ENCODE measurements at places on chromosomes 2 and 18.

DNA sequence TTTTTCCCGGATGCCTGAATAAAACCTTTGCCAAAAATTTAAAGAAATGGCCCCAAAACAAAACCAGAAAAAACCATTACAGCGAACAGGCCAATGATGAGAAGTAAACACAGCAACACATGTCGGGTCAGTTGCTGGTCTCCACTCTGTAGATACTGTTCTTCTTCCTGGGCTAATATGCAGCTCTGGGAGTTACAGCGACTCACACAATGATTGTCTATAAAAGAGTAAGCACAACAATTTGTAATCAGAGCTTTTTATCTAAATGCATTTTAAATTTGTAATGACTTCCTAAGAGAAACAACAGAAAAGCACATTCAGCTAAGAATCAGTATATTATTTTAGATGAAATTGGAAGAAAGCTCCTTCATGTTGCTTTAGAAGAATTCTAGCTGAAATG is 40.3 kb downstream of the GPR155 start:
- no peak for DNase-seq

DNA sequence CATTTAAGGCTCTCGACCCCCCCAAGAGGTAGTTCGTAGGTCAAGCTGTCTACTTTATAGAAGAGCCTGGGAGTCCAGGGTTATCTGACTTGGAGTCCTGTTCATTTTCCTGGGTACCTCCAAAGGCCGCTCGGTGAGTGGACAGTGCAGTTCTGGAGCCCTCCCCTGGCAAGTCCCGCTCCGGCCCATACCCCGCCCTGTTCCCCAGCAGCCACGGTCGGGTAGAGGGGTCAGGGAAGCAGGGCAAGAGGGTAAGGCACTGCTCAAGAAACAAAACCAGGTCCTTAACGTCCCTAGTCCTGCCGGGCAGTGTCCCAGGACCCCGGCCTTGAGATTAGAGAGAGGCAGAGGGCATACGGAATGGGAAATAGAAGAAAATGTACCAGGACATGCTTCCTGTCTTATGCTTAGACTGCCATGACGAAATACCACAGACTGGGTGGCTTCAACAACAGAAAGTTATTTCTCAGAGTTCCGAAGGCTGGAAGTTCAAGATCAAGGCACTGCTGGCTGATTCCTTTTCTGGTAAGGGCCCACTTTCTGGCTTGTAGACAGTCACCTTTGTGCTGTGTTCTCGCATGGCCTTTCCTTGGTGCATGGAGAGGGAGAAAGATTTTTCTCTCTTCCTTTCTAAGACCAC is 5.4 kb upstream of the HPCAL1 start:
- peak; percentile 35 for DNase-seq

DNA sequence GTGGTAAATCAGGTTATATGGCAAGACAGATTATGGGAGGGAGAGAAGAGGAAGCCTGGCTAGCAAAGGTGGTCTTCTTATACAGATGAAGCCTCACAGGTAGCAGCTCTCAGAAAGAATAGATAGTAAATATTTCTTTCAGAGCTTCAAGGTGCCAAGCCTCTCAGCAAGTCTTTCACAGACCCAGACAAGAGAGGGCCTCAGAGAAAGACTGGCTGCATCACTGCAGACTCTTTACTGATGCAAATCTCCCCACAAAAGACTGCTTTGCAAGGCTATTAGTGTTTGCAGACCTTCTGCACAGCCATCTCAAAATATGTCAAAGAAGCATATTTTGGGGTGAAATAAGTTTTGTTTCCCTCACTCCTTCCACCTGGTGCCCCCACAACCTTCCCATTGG is 372.4 kb upstream of the RND3 start:
- no peak for DNase-seq

GRCh38 chr2:36294316-36294721 is 61.3 kb upstream of the CRIM1 start:
- DNase-seq = no peak

DNA sequence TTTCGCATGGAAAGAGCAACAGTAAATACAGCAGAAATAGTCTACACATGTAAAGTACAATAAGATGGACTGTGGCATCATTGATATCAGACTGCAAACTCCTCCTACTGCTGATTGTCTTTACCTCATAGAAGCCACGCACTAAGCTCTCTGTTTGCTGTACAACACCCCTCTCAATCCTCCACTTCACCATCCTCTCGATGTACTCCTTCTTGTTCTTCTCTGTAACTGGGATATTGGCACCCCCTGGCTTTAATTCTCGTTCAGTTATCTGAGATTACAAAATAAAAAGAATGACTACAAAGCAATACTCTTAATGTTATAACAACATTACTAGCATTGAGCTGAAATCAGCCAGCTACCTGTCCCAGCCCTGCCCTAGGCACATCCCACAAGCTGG is 49.3 kb upstream of the STK17B start:
- DNase-seq = no peak

- DNase-seq = no peak
These were observed 38.0 kb downstream of the SCTR start for GRCh38 chr2:119486196-119486827.

DNA sequence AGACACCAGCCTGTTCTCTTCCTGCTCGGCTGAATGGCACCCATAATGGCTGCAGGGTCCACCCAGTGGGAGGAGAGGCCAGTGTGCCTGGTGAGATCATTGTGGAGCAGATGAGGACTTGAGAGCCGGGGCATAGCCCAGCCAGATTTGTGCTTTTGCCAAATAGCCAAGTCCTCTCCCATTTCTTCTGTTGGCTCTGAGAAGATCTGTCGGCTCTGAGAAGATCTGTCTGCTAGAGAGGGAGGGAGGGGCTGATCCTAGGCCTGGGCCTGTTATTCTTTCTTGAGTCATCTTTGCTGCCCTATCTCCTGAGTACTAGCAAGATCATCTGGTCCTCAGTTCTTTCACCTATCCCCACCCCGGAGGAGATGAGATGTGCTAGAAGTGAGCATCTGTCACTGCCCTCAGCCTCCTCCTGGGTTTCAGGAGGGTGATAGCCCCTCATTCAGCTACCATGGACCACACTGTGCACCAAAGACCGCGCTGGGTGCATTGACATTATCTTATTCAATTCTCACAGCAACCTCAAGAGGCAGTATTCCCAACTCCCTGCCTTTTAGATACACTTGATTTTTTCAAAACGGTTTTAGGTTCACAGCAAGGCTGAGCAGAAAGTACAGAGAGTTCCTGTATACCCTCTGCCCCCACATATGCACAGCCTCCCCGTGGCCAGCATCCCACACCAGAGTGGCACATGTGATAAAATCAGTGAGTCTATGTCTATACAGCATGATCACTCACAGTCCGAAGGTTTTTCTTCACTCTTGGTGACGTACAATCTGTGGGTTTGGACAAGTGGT is 98.6 kb downstream of the CAPN13 start:
- DNase-seq = no peak

GRCh38 chr2:161170377-161170776 is 10.1 kb downstream of the TANK start:
- DNase-seq = no peak

- DNase-seq = no peak
These were observed 347.4 kb downstream of the PARD3B start for GRCh38 chr2:204892506-204893255.

GRCh38 chr2:29322011-29322410 is 206.8 kb downstream of the CLIP4 start:
- peak; percentile 33 for DNase-seq

DNA sequence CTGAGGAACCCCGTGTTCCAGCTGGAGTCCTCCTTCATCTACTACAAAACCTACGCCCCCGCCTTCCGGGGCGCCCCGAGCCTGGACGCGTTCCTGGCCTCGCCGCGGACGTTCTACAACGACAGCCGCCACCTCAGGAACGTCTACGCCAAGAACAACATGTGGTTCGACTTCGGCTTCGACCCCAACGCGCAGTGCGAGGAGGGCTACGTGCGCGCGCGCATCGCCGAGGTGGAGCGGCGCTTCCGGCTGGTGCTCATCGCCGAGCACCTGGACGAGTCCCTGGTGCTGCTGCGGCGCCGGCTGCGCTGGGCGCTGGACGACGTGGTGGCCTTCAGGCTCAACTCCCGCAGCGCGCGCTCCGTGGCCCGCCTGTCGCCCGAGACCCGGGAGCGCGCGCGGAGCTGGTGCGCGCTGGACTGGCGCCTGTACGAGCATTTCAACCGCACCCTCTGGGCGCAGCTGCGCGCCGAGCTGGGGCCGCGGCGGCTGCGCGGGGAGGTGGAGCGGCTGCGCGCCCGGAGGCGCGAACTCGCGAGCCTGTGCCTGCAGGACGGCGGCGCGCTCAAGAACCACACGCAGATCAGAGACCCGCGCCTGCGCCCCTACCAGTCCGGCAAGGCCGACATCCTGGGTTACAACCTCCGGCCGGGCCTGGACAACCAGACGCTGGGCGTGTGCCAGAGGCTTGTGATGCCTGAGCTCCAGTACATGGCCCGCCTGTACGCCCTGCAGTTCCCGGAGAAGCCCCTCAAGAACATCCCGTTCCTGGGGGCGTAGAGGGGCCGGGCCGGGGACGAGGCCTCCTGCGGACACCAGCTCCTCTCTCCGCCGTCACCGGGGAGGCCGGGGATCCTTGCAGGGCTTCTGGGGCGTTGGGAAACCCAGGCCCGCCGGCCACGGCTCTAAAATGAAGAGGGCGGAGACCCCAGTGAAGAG is 5.3 kb upstream of the NEU4 start:
- DNase-seq = peak; percentile 37

- peak; percentile 12 for DNase-seq
These were observed 24.8 kb upstream of the HNRNPA3 start for GRCh38 chr2:177187631-177188312.

DNA sequence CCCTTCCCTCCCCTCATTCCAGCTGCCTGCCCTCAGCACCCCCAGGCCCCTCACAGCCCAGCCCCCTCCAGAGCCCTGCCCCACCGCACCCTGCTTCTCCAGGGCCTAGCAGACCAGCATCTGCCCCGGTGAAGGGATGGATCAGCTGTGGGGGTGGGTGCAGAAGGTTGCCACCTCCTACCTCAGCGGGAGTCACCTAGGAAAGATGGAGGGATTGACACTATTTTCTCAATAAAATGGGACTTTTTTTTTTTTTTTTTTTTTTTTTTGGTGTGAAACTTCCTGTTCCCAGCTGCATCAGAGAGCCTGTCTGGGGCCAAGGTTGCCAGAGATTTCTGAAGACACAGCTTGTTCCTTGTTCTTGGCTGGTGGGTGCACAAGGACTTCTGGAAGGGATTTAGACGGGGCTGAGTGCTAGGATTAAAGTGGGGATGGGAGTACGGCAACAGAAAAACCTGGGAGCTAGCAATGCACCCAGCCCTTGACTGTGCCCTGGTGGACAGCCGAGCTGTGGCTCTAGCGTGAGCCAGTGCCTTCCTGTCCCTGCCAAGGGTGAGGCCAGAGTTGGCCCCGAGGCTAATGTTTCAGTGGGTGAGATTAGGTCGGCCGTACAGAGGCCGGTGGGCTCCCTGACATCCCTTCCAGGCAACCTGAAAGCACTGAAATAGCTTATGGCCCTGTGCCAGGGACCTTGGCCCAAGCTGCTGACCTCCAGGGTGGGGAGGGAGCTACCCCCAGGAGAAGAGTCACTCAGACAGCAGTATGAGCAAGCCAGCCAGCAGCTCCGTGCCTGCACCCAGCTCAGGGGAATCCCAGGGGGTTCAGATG is 4.6 kb downstream of the B3GNT7 start:
- DNase-seq = no peak

- peak; percentile 53 for DNase-seq
These were observed 55.2 kb upstream of the COBLL1 start for GRCh38 chr2:164896634-164897355.

DNA sequence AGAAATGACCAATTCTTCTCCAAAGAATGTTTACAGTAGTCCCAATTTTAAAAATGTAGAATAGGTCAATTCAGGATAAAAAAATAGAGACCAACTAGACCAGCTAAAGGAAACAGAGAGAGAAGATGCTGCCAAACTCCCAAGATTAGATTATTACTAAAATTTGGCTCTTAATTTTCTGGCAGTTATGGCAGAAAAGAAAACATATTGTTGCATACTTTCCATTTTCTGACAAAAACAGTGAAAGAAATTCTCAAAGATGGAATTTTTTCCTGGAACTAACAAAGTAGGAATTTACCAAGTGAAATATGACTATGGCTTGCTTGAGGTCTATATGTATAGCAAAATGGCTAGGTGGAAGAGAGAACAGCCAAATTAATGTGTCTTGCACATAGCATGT is 138.3 kb upstream of the STK17B start:
- no peak for DNase-seq

GRCh38 chr2:201180010-201180409 is 2.9 kb upstream of the CASP10 start:
- no peak for DNase-seq

DNA sequence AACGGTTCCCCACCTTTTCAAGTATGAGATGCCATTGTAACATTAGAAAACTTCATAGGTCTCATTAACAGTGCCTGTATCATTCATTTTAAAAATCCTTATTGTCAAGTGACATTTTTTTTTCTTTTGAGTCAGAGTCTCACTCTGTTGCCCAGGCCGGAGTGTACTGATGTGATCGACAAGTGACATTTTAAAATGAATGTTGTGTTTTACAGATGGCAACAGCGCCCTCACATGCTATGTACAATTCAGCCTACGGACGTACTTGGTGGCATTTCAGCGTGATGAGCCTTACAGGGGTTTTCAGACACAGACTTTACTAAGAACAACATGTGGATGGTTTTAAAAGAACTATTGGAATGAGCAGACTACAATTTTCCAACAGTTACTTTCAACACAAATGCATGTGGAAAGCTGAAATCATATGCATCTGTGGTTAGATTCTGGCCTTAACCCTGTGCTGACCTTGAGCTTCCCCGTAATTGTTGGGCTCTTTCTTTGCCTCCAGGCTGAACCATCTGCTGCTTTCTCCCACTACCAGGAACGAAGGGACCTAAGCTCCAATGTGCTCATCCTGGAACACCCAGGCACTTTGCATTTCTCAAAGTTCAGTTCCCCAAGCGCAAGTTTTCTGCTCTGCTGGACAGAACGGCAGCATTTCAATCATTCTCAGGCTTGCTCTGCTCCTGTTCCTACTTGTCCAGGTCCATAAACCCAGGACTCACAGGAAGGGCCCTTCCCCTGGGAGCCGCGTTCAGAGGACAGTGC is 119.9 kb upstream of the NDUFV2 start:
- peak; percentile 26 for DNase-seq

GRCh38 chr18:61823595-61823994 is 69.2 kb downstream of the RNF152 start:
- DNase-seq = no peak

DNA sequence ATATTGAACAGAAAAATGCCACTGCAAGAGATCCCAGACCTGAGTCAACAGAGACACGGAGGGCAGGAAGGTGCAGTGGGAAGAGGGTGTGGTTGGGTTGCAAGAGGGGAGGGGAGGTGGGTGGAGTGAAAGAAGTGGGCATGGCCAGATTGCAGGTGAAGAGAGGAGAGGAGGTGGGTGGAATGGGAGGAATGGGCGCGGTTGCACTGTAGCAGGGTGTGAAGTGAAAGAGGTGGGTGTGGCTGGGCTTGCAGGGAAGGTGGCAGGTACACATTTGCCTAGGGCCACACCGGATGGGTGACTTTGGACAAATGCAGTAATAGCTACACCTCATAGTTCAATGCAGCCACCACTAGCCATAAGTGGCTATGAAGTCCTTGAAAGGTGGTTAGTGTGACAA is 71.1 kb downstream of the DOCK10 start:
- no peak for DNase-seq
